MV-4-11 (cell line): ENCODE measurements at places on chromosomes 11 and 22.

DNA sequence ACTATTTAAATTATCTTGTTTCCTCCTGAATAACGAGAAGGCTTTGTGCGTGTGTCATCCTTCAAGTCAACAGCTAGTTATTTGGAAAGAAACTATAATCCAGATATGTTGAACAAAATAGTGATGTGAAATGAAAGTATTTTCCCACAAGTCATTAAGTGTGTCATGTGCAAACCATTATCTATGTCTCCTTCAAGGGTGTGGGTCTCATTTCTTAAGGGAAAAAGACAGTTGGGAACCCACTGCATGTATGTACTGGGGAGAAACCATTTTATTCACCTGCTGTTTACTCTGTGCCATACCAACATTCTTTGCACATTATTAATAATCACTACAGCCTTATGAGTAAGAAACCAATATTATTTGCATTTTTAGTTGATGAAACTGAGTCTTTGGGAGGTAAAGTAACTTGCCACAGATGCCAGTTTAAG is 145.3 kb upstream of the CTSC start:
- DNase-seq = no peak

- DNase-seq = peak; percentile 52
Measured at GRCh38 chr11:47270331-47271271, 668 bp downstream of the MADD start.

- DNase-seq = no peak
Measured at GRCh38 chr11:1127664-1128162, 30.0 kb upstream of the MUC5AC start.

DNA sequence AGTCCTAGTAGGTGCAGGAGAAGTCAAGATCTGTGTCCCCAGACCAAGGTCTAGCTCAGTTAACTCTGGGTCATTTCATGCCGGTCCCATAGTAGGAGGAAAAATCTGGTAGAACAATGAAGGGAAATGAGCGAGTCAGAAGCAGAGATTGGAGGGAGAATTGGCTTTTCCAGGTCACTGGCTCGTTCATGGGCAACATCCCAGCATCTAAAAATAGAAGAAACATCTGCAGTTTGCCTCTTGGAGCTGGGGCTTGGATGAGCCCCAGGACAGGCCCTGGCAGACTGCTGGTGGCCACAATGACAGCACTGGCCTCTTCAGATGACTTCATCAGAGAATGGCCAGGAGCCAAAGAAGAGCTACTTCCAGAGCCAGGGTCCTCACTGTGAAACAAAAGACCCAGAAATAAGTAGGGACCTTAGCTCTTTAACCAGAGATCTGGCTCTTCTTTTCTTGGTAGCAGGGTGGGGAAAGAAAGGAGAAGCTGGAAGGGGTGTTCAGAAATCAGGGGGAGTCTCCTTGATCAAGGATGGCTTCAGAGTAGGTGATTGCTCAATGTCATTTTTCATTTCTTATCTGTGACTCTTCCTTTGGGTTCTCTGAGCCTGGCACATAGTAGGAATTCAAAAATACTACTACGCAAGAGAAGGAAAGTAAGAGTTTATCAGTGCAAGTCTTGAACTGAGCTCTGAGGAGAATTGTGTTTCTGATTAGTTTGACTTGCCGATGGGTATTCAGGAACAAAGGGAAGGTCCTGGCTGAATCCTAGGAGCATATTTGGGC is 102.6 kb downstream of the TMPRSS5 start:
- no peak for DNase-seq

GRCh38 chr11:61041755-61042518 is 60.4 kb upstream of the CD5 start:
- peak; percentile 65 for DNase-seq

GRCh38 chr11:10540546-10540914 is 457 bp downstream of the RNF141 start:
- no peak for DNase-seq

- DNase-seq = peak; percentile 80
Measured at GRCh38 chr22:50341977-50342650, 1.0 kb upstream of the PPP6R2 start.

DNA sequence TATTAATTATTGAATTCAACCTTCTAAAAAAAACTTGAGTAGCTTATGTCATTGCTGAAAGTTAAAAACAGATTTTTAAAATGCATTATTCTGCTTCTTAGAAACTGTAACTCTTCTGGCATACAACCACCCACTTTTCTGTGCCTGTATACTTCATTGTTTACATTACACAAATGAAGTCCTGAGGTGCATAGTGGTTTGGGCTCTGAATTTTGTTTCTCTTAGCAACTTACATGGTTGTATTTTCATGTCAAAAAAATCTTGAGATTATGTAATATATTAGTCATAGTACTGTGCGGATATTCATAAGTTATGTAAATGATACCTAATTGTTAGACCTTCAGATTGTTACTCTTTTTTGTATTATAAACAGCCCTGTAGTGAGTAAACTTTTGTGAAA is 12.2 kb downstream of the SC5D start:
- DNase-seq = no peak

DNA sequence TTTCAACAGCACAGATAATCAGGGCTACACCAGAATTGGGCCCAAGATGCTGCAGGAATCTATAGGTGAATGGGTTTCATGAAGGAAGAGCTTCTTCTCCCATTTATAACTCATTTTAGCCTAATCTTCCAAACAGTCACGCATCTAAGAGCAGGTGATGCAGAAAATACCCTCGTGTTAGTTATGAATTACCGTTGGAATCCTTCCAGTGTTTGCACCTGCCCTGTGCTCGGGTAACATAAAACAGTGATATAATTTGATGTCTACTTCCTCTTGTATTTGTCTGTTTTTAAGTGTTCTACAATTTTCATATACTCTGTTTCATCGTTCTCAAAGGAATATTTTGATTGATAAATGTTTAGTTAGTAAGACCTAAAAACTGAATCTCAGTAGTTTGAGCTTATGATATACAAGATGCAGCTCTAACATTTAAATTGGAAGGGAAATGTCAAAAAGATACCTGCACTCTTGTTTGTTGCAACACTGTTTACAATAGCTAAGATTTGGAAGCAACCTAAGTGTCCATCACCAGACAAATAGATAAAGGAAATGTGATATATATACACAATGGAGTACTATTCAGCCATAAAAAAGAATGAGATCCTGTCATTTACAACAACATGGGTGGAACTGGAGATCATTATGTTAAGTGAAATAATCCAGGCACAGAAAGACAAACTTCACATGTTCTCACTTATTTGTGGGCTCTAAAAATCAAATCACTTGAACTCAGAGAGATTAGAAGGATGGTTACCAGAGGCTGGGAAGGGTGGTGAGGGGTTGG is 42.1 kb downstream of the PPARA start:
- DNase-seq = no peak

GRCh38 chr11:29119116-29119515 is 897.7 kb downstream of the KCNA4 start:
- no peak for DNase-seq

DNA sequence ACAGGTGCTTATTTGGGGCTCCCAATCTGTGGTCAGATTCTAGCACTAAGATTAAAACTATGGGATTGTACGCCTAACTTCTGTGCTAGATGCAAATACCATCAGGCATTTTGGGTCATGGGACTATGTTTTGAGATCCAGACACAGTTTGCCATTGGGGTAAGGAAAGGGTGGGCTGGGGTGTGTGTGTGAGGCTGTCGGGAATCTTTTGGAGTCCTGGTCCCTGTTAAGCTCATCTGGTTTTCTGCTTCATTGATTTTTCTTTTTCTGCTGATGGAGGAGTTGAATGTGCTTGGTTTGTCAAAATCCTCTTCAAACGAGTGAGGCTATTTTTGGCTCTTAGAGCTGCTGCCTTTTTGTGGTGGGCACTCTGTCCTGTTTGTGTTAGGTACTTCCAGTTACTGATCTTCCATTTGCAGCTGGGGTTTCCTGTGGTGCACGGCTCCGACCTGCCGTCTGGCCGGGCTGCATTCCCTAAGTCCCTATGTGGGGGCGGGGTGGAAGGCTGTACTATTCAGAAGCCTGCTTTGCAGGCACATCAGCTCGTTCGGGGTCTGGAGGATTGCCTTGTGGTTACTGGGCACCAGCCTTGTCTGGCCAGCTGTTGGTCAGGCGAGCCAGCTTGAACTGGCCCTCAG is 2.9 kb downstream of the BCR start:
- peak; percentile 32 for DNase-seq

GRCh38 chr11:2202071-2202899 is 30.7 kb upstream of the TH start:
- no peak for DNase-seq

- DNase-seq = no peak
Measured at GRCh38 chr11:655036-655726, 18.1 kb downstream of the DRD4 start.

- DNase-seq = no peak
Measured at GRCh38 chr11:60589611-60590010, 74.4 kb downstream of the MS4A13 start.

DNA sequence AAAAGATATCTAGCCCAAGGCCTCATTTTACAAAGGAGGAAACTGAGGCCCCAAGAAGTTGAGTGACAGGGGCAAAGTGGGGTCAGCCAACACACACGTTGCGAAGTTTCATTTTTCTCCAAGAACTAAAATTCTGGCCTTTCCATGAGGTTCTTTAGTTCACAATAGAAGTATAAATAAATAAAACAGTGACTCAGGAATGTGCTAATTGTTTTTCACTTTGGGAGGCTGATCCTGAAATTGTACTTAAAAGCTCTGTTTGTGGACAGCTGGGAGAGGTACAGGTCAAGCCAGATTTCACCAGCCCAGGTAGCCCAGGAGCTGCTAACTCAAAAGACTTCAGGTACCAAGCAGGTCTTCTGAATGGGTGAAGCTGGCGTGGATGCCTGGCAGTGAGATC is 105.2 kb downstream of the TRAF6 start:
- no peak for DNase-seq

- no peak for DNase-seq
Measured at GRCh38 chr11:27213232-27213660, 149.8 kb downstream of the CCDC34 start.

DNA sequence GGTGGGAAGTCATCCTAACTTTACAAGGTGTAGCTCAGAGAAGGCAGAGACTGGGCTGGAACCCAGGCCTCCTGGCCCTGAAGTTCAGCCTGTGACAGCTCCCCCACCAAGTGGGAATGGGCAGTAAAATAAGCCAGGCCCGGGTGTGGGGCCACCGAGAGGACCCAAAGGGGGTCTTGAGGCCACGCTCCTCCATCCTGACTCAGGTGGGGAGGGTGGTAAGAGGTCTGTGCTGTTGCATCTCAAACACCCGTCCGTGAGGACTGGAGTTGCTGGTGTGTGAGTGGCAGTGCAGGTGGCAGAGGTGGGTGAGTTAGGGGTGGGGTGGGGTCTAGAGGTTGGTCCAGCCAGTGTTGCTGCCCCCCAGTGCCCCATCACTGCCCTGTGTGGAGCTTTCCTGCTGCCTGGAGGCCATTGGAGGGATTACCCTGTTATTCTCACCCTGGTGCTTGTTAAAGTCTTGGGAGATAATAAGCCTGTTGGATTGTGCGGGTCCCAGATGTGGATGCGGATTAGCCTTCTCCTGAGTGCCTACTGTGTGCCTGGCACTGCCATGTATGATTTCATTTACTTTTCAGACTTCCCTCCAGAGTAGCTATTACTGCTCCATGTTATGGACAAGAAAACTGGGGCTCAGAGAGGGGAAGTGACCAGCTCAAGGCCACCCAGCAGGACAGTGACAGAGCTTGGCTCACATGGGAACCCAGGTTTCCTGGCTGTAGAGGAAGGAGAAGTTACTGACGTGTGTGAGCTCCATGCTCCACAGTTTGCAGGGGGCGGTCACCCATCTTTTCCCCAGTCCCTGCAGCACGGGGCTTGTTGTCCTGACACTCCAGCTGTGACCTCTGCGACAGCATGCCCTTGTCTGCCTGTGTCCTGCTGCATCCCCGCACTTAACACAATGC is 12.9 kb downstream of the SERPINH1 start:
- no peak for DNase-seq

GRCh38 chr11:82321206-82321605 is 412.5 kb downstream of the FAM181B start:
- DNase-seq = no peak

DNA sequence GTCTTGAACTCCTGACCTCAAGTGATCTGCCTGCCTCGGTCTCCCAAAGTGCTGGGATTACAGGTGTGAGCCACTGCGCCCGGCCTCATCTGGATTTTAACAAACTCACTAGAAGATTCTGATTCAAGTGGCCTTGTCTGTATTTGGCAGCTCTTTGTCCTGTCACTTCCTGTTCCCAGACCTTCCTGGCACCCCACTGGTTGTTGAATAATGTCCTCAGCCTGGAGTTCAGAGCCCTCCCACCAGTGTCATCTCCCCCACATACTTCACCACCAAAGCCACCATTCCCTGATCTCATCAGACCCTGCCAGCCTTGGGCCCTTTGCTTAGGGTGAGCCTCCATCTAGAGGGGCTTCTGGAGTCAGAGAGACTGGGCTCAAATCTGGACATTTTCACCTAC is 3.3 kb downstream of the PELI3 start:
- peak; percentile 28 for DNase-seq

- DNase-seq = peak; percentile 48
Measured at GRCh38 chr22:46748908-46749675, 11.0 kb upstream of the CERK start.

- DNase-seq = no peak
Measured at GRCh38 chr22:20324139-20324516, 4.3 kb upstream of the DGCR6L start.

DNA sequence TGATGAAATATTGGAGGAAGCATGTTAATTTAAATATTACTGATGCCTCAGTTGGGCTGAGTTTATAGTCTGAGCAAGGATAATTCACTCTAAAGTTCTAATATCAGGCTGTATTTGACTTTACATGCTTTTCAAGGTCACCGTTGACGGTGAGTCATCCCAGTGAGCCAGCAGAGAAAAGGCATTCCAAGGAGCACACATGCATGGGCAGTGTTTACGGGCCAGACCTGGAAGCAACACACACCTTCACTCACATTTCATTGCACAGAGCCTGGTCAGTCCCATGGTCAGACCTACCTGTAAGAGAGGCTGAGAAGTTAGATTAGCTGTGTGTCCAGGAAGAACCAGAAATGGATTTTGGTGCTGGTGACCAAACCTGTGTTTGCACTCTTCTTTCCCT is 53.5 kb downstream of the COMMD9 start:
- no peak for DNase-seq

DNA sequence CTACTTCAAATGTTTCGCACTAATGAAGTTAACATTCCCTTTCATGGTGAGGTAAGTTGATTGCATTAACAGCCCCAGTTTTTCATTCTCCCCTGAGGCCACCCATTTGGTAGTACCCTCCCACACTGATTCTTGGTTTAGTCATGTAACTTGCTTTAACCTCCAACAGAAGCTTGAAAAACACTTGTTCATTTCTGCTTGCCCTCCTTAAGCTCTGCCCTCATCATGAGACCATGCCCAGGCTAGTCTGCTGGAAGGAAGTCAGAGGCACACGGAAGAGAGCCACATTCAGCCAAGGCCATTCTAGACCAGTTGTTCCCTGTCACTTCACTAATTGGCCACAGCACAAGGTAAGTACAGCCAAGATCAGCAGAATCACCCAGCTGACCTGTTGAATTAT is 50.7 kb upstream of the CD44 start:
- no peak for DNase-seq

DNA sequence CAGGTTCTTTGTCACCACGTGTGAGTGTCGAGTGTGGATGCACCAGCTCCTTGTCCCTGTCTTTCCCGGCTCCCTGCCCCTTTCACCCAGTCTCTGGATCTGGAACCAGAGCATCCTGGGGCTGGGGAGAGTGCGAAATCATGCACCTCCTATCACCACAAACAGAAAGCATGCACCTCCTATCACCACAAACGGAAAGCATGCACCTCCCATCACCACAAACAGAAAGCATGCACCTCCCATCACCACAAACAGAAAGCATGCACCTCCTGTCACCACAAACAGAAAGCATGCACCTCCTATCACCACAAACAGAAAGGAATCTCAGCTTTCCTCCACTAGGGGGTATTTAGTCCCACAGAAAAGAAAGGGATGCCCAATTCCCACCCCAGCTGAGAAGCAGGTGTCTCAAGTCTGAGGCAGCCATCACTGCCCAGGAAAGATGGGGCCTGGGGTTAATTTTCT is 5.9 kb upstream of the GLB1L3 start:
- DNase-seq = no peak
